Activated CD8-positive, alpha-beta T cell treated with anti-CD3 and anti-CD28 coated beads, Interleukin-2, amount 10 ng/mL, durations not matched to agents 7 days and 5 days (primary cell): ENCODE measurements at places on chromosomes 6 and 20. TPM values are rescaled to one million over a fixed set of nuclear protein-coding genes. Genes with fewer than 3 reads are reported as not detected.

The BTNL2 gene
- not detected for total RNA-seq

The PRSS35 gene
- total RNA-seq = not detected

DNA sequence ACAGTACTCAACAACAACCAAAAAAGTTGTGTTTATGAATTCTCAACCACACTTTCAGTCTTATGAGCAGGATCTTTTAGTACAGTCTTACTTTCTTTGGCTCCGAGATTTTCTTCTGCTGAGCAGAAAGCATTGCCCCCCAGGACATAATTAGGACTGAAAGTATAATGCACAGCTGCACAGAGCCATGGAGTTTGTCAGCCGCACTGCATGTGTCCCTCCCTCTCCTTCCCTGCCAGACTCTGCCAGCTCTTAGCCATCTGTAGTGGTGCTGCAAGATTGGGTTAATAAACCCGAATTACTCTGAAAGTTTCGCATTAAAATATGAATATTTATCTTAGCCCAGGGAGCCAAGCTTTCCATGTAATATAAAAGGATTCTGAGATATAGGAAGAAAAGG is 179.6 kb upstream of the PTCHD4 start:
- DNase-seq = no peak

The TOX2 gene
- 0.61 TPM for total RNA-seq

DNA sequence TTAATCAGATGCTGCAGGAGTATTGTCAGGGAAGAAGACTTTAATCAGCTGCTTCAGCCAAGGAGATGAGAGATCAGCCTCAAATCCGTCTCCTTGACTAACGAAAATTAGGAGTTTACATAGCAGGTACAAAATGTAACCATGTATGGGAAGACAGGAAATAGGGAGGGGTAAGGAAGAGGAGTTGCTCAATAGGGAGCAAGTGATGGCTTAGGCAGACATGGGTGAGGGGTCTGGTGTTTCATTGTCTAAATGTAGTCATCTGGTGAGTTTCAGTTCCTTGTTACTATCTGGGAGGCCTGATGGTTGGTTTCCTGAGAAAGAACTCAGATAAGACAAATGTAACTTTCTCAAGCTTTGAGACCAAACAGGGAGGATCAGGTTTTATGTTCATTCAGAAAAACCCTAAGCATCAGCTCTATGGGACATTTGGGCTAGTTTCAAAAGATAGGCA is 217.3 kb upstream of the SULF2 start:
- no peak for DNase-seq

- DNase-seq = peak; percentile 56
Observed at GRCh38 chr20:59518881-59519706, 85.2 kb upstream of the PHACTR3 start.

The PRRT1 gene
- total RNA-seq = 0.37 TPM

The COL19A1 gene
- not detected for total RNA-seq

The GSTA3 gene
- total RNA-seq = not detected
